ENCODE measurements at places on chromosomes 3 and 15.

GRCh38 chr15:42447599-42447998 lies 43.3 kb downstream of the ZNF106 start:
- DNase-seq, result no peak

DNA sequence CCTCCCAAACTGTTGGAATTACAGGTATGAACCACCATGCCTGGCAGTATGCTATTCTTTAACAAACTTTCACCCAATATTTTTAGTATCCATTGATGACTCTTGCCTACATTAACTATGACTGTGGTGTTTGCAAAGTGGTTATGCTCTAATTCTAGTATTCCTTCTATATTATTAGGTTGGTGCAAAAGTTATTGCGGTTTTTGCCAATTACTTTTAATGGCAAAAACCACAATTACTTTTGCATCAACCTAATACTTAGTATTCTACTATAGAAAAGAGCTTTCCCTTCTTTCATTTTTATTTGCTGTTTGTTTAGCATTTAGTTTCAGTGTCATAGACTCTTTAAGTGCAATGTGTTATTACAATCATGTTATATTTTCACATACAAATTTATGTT lies 760.6 kb downstream of the NR2F2 start:
- DNase-seq, result no peak

GRCh38 chr3:94735354-94735753 lies 672.5 kb downstream of the NSUN3 start:
- DNase-seq, result no peak

DNA sequence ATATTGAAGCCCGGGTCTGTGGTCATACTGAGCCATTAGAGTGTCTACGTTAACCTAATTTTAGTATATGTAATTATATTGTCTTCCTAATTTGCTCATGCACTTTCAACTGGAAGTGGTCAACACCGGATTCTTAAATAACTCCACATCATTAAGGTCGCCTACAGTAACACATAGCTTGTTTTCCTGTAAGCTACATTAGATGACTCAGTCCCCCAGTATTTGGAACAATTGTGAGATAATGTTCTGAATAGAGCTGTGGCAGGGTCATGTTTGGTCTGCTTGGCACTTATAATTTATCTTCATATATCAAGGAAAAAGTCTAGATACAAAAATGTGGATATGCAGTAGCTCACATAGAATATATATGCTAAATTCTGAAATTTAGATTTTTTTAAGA lies 486.2 kb downstream of the IGSF11 start:
- no peak for DNase-seq

DNA sequence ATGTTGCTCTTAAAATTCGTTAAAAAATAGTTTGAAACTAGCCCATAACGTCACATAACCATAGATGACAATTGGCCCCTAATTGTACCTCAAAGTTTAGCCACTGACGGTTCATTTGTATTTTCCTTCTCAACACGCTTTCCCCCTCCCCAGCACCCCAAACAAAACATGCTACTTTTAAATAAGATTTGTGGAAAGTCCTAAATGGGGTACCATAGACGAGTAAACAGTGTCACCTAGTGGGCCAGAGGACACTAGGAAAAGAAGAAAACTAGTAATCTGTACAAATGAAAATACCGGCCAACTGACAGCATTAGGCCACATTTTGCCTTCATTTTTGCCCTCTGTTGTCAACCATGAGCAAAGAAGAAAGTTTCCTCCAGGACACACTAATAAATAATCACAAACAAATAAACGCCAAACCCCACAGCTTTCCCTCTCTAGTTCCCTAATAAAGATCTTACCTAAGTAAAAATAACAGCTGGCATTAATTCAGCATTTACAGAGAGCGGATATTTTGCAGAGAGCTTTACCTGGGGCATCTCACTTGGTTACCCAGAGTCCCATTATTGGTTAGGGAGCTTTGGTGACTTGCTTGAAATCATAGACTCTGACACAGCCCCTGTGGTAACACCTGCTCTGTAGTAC lies 175.1 kb upstream of the ATP11B start:
- no peak for DNase-seq

DNA sequence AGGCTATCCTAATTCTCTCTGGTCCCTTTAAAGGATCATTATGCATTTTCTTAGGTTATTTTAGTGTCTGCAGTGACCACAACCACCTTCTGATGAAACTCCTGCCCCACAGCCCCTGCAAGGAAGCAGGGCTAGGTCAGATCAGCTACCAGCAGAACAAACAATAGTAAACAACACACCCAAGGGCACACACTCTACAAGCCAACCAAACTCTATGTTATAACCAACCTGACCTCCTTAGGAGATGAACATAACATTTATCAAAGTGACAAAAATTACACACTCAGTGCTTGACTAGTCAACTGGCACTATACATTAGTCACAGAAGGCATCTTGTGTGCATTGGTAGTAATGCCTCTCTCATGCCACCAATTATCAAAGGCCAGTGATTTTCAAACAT lies 17.3 kb downstream of the DENND6A start:
- DNase-seq, result no peak

DNA sequence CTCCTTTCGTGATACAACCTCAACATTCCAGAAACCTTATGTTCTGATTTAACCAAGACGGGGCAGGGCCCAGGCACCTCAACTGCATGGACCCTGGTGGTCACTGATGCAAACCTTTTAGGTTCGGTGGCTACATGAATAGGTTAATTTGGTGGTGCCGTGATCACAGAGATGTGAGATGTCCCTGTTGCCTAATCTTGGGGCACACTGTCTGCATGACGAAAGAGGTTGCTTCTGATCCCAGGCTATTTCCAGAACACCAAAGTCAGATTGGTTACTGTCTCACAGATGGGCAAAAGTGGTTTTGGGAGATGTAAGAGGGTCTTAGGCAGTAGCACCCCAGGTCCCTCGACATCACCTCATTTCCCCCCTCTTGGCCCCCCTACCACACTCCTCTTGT lies 4.0 kb upstream of the CCR1 start:
- no peak for DNase-seq

DNA sequence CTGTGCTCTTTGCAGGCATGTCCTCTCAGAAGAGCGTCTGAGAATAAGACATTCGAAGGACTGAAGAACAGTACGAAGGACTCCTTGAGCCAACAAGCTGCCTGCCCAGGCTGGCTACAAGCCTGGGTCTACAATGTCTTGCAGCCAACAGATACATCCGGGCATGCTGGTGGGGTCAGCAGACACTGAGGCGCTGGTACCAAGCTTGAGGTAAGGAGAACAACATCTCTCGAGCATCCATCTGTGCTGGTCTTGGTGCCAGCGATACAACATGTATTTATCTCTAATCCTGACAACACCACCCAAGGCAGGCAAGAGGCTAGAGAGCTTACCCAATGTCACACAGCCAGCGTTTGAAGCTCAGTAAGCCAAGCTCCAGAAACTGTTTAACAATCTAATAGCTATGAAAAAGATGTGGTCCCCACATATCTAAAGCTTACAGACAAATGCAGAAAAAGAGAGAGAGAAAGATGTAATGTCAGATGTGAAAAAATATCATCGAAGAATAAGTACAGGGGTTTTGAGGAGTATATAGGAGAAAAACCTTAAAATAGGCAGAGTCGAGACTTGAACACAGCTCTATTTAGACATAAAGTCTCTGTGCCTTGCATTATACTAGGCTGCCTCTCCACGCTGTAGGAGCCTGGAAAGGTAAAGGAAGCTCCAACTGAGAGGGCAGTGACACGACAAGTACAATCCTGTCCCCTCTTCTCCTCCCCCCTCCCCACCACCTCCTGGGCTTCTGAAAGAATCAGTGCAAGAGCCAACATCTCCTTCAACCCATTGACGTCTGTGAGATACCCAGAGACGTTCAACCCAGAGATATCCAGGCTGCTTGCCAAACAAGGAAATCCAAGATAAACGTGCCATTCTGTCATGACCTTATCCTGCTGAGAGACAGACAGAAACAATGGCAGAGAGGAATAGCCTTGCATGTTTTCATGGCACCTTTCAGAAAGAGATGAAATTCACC lies 39.4 kb downstream of the WWTR1 start:
- DNase-seq, result no peak

- DNase-seq, result no peak
These were observed 37.2 kb downstream of the HMG20A start for GRCh38 chr15:77457905-77458265.

DNA sequence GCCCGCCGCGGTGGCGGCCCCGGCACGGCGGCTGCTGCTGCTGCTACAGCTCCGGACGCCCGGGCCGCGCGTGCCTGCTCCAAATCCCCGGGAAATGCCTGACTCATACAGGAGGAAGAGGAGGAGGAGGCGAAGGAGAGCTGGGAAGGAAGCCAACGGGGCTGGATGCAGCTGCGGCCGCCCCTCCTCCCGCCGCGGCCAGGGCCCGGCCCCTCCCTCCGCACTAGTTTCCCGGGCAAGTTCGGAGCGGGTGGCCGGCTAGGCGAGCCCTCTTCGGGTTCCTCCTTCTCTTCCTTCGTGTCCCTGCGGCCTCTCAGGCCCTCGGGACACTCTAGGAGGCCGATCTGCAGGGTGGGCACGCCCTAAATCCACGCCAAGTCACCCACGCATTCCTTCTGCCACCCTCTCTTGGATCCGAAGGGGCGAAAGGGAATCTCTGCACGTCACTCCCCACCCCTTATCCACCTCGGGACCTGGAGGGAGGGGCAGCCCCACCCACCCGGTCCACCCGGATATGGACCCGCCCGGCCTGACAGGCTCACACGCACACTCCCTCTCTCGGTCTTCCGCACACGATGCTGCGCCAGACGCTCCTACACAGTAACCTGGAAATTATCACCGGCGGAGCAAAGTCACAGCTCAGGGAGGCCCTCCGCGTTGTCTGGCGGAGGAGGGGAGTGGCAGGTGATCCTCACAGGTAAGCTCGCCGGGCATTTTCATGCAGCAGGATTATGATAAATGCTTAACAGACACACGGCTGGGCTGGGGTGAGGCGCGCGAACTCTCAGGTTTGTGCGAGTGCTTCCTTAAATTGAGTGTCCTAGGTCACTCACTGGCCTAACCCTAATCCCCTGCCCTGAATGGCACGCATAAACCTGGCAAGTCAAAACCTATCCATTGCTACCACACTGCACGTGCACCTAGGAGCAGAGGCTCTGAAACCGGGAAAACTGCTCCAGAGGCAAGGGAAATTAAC lies at the start of the genes OSBPL10 and ZNF860:
TSS of gene OSBPL10 (minus strand) at position 57 of the 976 bp plus-strand sequence. CDS start 83 bp downstream, outside the sequence.
TSS of gene ZNF860 (plus strand) at position 545 of the 976 bp plus-strand sequence. CDS start 7,330 bp downstream, outside the sequence.
- peak; percentile 47 for DNase-seq

GRCh38 chr3:192887047-192887446 lies 30.6 kb downstream of the MB21D2 start:
- DNase-seq, result peak; percentile 48

DNA sequence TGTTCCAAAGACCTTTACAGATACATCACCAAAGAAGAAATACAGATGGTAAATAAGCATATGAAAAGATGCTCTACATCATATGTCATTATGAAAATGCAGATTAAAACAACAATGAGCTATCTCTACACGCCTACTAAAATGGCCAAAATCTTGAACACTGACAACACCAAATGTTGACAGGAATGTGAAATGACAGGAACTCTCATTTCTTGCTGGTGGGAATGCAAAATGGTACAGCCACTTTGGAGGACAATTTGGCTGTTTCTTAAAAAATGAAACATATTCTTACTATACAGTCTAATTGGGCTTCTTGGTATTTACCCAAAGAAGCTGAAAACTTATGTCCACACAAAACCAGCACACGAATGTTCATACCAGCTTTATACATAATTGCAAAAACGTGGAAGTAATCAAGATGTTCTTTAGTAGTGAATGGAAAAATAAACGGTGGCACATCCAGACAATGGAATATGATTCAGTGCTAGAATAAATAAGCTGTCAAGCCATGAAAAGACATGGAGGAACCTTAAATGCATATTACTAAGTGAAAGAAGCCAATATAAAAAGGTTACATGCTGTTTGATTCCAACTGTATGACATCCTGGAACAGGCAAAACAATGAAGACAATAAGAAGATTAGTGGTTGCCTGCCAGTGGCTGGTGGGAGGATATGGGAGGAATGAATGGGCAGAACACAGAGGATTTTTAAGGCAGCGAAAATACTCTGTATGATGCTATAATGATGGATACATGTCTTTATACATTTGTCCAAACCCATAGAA lies 81.3 kb upstream of the NEDD4 start:
- no peak for DNase-seq

GRCh38 chr3:45907769-45908705 lies 21.7 kb downstream of the CCR9 start:
- DNase-seq, result peak; percentile 33

- DNase-seq, result no peak
These were observed 31.4 kb downstream of the SLC49A4 start for GRCh38 chr3:122826278-122826677.

GRCh38 chr3:194277104-194277785 lies 73.9 kb downstream of the CPN2 start:
- DNase-seq, result peak; percentile 3

DNA sequence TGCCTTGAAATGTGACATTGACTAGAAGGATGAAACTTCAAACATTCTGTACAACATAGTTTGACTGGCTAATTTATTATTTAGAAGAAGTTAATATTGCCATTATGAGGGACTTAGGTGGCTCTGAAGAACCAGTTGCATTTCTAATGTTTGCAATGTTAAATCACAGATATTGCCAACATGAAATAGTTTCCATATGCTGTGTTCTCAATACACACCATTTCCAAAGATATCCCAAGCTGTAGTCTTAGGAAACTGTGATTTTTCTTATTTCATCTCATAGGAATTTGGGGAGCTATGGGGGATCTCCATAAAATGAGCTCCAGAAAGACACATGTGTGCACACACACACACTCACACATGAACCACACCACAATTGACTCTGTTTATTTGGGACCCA lies 36.3 kb downstream of the ALG1L2 start:
- no peak for DNase-seq
